NCI-H69 (cell line): ENCODE measurements at places on chromosomes 5 and 9.

GRCh38 chr9:113876151-113876992 lies at the start of gene ZNF618:
ZNF618 (plus strand) TSS chr9:113876309; CDS start chr9:113876381, 72 bp downstream.
- DNase-seq = peak; percentile 64

GRCh38 chr5:42828671-42829070 lies 17.0 kb upstream of the SELENOP start:
- no peak for DNase-seq

- no peak for DNase-seq
Observed at GRCh38 chr9:15461056-15461455, 38.4 kb downstream of the SNAPC3 start.

GRCh38 chr9:125700791-125701190 lies 6.2 kb downstream of the MAPKAP1 start:
- peak; percentile 21 for DNase-seq

GRCh38 chr9:117075636-117076035 lies 339.2 kb downstream of the ASTN2 start:
- DNase-seq = no peak

- DNase-seq = peak; percentile 79
Observed at GRCh38 chr5:123035360-123035917, 1.1 kb downstream of the PPIC start.

DNA sequence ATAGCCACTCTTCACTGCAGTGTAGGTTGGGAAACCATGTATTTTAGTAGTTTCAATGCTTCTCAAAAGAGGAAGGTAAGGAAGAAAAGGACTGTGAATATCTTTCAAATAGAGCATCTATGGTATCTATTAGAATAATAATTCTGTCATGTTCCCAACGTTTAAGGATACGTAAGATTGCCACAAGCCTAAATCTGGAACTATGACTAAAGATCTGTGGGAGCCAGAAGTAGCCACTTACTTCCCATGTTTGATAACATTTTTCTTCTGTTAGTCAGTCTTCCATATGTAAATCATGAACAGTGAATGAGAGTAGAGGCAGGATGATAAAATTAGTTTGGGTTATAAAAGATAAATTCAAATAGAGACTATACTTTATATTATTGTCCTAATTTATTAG lies 16.3 kb upstream of the MROH2B start:
- no peak for DNase-seq

DNA sequence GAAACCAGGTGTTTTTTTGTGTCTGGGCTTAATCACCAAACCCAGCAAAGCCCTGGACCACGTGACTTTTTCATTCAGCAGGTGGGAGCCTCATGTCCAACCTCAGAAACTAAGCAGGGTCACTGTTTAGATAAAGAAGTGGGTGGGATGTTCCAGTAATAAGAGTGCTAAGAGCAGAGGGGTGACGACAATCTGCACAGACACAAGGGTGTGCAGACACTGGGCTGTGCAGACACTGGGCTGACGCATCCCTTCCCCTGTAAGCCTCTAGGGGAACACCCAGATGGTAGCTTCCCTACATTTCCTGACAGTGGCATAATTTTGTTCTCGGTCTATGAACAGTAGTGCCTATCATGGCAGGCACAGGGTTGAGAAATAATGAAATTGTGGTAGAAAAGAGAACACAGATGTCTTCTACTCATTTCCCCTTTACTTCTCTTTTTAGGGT lies 85.1 kb downstream of the SAXO1 start:
- DNase-seq = peak; percentile 92

DNA sequence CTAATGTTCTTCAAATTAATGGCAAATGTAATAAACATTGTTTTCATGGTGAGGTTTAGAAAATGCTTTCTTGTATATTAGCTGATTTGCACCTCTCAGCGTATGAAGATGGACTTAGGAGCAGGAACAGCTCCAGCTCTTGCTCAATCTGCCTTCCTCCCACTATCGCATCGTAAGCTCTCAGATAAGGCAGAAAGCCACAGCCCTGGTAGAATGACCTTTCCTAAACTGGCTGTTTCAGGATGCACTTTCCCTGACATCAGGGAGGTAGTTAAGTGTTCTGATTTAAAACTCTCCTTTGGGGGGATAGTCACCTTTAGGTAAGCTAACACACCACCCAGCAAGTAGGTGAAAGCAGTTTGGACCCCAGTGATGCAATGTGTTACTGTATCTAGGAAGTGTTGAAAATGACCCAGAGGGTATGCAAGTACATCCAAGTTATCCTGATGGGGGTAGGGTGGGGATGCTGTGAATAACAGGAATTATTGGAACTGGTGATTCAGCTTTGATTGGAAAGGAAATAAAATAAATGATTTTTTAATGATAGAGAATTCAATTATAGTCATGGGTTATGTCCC lies 72.3 kb downstream of the LMNB1 start:
- no peak for DNase-seq

DNA sequence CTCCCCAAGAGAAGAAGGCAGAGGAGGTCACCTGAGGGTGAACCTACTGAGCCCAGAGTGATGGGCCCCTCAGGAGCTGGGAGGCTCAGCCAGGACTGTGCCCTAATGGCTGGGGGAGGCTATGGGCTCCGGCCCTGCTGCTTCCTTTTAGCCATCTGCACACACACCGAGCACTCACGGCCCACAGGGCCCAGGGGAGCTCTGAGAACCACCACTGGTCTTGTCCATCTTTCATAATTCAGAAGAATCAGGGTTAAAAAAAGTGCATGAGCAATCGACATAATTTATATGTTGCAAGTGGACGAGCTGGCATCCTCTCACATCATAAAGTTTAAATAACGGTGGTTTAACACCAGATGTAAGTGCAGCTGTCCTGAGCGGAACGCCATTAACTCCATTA lies 162.1 kb downstream of the FSTL4 start:
- DNase-seq = peak; percentile 44

DNA sequence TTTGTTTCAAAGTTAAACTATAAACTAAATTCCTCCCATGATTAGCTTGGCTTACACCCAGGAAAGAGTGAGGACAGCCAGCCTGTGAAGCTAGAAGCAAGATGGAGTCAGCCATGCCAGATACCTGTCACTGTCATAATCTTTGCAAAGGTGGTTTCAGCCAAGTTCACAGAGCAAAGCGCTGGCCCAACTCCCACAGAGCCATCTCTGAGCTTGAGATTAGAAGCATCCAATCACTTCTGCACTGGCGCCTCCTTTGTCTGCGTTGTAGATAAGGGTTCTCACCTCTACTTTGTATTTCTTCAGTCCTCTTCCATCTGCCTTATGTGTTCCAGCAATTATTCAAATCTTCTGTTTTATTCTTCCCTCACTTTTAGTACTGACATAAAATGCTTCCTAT lies 119.4 kb upstream of the ACO1 start:
- no peak for DNase-seq

- DNase-seq = peak; percentile 72
Observed at GRCh38 chr5:56950626-56951125, 1.2 kb downstream of the MIER3 start.

GRCh38 chr5:83964271-83964670 lies 243.6 kb upstream of the HAPLN1 start:
- DNase-seq = no peak

- DNase-seq = no peak
Observed at GRCh38 chr5:7517006-7517405, 121.1 kb downstream of the ADCY2 start.

DNA sequence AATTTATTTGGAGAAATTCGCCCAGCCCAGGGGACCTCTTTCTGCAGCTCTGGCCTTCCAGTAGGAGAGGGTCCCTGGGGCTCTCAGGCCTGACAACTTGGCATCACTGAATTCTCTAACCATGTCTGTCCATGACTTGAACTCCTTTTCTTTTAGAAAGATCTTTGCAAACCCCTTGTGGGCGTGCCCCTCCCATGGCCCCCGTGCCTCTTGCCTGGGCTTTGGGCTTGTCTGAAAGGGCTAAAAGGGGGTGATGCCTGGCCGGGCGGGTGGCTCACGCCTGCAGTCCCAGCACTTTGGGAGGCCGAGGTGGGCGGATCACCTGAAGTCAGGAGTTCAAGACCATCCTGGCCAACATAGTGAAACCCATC lies 3.2 kb upstream of the SQSTM1 start:
- DNase-seq = no peak

- no peak for DNase-seq
Observed at GRCh38 chr5:134533115-134533815, 7.8 kb downstream of the JADE2 start.

GRCh38 chr5:8869932-8870331 lies 675.9 kb downstream of the SEMA5A start:
- peak; percentile 83 for DNase-seq

DNA sequence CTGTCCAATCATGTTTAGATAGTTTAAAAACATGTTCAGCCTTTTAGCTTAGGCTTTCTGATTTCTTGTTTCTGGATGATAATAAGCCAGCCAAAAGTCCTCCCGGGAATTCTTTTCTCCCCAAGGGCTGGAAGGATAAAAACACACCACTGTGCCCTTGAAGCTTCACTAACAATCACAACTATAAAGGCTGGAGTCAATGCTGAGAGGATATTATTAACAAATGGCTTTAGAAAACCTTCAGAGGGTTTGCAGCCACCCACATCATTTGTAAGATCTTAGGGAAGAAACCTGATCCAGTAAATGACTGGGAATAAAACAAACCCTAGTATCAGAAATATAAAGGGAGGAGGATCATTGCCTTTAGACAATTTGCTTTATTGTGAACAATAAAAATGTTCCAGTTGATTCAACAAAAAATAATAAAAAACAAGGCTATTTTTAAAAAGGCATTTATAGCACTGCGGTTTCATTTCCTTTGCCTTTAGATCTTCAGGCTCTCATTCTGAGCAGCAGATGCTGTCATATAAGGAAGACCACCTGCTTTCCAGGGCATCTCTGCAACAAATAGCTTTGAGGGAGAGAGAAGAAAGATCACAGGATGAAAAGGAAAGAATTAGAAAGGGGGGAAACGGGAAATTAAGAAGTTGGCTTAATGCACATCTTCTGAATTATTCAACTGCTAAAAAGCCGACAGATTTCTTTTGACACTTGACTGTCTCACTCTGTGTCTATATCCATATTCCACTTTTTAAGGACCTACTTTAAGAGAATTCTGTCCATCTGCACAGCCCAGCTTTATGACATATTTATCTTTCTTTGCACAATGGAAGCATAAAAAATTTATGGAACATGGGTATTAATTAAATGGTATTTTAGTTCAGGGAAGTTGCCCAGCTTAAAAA lies 277.2 kb upstream of the SLC24A2 start:
- peak; percentile 79 for DNase-seq

- peak; percentile 39 for DNase-seq
Observed at GRCh38 chr9:127318651-127319167, 54.1 kb downstream of the GARNL3 start.

- peak; percentile 89 for DNase-seq
Observed at GRCh38 chr5:113250341-113250953, 184.3 kb downstream of the TSSK1B start.

GRCh38 chr5:173069671-173070070 lies 13.5 kb downstream of the CREBRF start:
- DNase-seq = no peak

GRCh38 chr9:126198854-126199253 lies 127.8 kb upstream of the MVB12B start:
- no peak for DNase-seq

DNA sequence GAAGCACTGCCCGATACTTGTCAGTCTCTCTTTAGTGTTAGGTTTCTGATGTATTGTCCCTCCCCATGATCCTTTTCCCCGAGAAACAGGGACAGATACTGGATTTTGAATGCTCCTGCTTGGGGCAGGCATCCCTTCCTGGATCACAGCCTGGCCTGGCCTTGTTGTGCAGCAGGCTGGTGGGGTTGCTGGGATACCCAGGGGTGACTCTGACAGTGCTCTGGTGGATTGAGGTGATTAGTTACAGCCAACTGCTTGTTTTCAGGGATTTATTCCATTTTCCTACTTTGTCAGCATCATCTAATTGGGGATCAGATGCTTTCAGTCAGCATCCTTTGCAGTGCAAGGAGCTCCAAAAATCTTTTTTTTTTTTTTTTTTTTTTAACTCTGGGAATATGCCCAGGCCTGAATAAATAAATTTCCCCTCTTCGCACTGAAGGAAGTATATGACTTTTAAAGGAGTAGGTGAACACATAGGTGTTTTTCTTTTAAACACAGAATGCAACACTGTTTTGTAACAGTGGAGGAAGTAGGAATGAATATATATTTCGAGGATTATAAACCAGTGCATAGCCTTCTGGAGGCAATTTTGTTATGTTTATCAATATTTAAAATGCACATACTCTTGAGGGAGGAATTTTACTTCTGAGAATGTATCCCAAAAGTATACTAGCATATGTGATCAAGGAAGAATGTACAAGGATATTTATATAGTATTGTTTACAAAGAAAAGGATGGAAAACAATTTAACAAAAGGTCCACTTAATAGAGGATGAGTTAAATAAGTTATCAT lies 127.3 kb upstream of the ELL2 start:
- peak; percentile 54 for DNase-seq

DNA sequence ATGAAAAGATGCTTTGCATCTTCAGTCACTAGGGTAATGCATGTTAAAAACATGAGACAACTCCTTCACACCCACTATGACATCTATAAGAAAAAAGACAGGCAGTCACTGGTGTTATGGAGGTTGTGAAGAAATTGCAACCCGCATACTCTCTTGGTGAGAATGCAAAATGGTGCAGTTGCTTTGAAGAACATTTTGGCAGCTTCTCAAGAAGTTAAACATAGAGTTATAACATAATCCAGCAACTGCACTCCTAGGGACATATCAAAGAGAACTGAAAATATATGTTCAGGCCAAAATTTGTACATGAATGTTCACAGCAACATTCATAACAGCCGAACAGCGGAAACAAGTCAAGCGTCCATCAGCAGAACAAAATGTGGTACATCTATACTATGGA lies 46.3 kb upstream of the TBC1D9B start:
- DNase-seq = no peak

- DNase-seq = peak; percentile 72
Observed at GRCh38 chr9:83956086-83956435, 24.0 kb downstream of the HNRNPK start.

DNA sequence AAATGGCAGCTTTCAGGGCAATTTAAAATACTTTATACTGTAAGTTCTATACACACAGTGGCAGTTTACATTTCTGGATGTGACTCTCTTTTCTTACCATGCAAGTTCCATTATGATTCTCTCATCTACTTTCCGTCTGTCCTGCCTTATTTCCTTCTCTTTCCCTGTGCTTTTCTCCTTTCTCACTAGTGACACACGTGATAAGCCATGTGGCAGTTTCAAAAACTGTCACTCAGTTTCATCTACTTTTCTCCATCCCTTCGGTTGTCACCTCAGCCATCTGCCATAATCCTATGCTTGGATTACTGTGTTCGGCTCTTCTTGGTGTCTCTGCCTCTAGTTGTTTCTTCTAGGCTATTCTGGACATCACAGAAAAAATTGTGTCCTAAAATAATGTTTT lies 46.8 kb upstream of the ATG10 start:
- no peak for DNase-seq

- DNase-seq = no peak
Observed at GRCh38 chr5:78108564-78108963, 185.9 kb downstream of the AP3B1 start.
